NT2/D1 (cell line): ENCODE measurements at places on chromosomes 2 and 18.

- no peak for DNase-seq
These were observed 1.9 kb downstream of the ACTR1B start for GRCh38 chr2:97661927-97662326.

- DNase-seq = no peak
These were observed 484 bp downstream of the APCDD1 start for GRCh38 chr18:10454681-10455557.

- DNase-seq = no peak
These were observed 9.7 kb downstream of the FAM98A start for GRCh38 chr2:33589444-33589843.

- no peak for DNase-seq
These were observed 99.3 kb downstream of the SPTBN1 start for GRCh38 chr2:54555318-54555837.

GRCh38 chr2:186603286-186603685 lies 13.4 kb downstream of the ITGAV start:
- DNase-seq = no peak
